NCI-H510A (cell line): ENCODE measurements at places on chromosomes 11 and 22.

GRCh38 chr11:87431392-87431791 is 393.7 kb downstream of the TMEM135 start:
- peak; percentile 12 for DNase-seq

DNA sequence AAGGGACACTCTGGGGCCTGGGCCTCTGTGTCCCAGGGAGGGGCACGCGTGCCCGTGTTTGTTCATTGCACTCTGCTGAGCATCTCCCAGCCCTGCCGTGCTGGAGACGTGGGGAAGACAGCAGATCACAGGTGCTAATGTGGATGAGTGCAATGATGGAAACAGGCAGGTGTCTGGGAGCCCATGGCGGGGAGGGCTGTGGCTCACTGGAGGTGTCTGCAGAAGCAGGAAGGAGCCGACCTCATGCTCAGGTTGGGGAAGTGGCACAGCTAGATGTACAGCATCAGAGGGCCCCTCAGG is 7.9 kb downstream of the TMEM258 start:
- no peak for DNase-seq

DNA sequence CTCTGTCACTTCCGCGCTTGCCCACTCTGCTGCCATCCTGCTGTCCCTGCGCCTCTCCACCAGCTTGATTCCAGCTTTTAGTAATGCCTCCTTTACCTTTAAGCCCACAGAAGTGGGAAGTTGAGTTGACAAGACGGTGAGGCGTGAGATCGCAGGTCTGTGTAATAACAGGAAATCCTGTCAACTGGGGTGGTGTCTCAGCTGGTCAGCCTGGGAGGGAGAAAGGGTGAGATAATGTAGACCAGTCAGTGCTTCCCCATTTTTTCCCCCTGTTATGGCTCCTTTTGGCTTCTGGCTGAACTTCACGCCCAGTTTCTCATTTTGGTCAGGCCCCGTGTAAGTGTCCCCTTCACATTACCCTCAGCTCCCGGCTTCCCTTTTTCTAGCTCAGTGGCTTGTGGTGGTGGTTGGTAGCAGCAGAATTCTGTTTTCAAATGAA is 98.9 kb downstream of the TRAF6 start:
- no peak for DNase-seq

DNA sequence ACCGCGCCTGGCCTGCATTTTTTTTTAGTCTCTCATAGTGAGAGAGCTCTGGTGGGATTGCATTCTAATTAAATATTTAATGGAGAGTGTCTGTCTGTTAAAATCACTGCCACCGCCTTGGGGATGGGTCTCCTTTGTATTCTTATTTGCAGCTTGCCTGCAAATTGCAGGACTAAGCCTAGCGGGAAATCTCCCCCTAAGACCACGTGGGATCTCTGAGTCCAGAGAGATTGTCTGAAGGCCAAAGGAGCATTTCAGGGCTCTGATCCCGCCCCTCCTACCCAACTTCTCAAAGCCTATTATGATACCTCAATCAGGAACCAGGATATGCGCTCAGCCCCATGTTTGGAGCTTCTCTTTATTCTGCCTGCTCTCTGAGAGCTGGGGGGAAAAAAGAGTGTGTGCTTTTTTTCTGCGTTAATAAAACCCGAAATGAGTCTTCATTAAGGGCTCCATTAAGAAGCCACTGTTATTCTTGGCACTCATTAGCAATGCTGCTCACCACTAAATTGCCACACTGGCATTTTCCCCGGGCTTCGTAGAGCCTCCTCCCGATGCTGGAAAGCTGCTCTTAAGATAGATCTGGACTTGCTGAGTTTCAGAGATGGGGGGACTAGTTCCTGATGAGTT is 92.9 kb upstream of the THY1 start:
- no peak for DNase-seq

GRCh38 chr11:76455931-76456330 is 11.1 kb downstream of the EMSY start:
- no peak for DNase-seq

- no peak for DNase-seq
Observed at GRCh38 chr11:68128682-68129327, 7.6 kb upstream of the CHKA start.

- DNase-seq, result peak; percentile 56
Observed at GRCh38 chr11:18669711-18670110, 28.9 kb upstream of the TMEM86A start.

DNA sequence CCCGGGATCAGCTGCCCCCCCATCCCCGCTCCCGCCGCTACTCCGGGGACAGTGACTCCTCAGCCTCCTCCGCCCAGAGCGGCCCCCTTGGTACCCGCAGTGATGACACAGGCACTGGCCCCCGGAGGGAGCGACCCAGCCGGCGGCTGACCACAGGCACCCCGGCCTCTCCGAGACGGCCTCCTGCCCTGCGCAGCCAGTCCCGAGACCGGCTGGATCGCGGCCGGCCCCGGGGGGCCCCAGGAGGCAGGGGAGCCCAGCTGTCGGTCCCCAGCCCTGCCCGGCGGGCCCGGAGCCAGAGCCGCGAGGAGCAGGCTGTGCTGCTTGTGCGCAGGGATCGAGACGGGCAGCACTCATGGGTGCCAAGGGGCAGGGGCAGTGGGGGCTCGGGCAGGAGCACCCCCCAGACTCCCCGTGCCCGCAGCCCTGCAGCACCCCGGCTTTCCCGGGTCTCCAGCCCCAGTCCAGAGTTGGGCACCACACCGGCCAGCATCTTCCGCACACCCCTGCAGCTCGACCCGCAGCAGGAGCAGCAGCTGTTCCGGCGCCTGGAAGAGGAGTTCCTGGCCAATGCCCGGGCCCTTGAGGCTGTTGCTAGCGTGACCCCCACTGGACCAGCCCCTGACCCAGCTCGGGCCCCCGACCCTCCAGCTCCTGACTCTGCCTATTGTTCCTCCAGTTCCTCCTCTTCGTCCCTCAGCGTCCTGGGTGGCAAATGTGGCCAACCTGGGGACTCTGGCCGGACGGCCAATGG is 3.9 kb downstream of the RASL10A start:
- DNase-seq, result no peak

DNA sequence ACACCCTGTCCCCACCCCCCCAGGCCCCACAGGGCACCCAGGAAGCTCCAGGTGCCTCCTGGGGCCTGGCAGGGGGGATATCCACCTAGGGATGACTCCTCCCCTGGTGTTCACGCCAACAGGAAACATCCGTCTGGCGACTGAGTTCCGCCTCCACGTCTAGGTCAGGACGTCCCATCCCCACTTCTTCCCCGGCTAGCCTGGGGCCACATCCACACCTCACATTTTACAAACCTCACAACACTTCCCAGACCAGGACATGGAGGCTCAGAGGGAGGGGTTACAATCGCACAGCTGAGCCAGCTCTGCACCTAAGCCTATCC is 21.0 kb downstream of the MAFF start:
- DNase-seq, result no peak

DNA sequence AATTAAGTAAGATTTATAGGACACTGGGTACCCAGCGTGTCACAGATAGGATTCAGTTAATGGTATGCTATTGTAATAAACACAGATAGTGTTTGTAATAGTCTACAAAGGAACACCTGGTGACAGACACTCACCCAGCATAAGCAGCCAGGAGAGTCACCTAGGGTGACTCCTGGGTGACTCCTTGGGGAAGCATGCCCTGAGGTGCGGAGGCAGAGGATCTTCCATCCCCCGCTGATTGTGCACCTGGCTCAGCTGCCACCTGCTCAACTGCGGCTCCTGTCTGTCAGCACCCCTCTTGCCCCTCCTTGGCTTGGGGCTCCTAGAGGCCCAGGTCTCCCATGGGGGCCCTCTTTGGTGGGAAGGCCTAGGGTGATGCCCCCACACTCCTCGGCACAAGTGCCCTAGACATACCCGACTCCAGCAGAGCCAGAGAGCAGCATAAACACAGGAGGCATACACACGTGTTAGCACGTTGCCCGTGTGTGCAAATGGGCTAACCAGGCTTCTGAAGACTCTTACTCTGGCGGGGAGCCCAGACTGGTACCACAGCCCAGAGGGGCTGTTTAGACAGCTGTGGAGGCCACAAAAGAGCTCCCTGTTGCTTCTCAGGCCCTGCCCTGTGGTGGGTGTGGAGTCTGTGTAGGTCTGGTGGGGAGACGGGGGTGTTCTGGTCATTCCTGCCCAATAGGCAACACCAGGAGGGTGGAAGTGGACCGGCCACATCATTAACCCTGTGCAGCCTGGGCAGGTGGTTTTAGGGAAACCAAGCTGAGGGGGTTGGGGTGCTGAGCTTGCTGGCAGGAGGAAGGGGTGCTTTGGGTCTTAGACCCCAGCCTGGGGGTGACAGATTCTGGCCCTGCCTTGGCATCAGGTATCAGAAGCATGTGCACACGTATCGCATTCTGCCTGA is 3.0 kb downstream of the INPPL1 start:
- peak; percentile 89 for DNase-seq

DNA sequence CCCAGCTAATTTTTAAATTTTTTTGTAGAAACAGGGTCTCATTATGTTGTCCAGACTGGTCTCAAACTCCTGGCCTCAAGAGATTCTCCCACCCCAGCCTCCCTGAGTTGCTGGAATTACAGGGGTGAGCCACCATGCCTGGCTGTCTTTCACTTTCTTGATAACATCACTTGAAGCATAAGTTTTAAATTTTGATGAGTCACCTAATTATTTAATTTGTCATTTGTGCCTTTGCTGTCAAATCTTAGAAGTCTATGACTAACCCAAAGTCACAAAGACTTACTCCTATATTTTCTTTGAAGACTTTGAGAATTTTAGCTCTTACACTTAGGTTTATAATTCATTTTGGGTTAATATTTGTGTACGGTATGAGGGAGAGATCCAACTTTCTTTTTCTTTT is 14.5 kb upstream of the MSANTD2 start:
- no peak for DNase-seq

DNA sequence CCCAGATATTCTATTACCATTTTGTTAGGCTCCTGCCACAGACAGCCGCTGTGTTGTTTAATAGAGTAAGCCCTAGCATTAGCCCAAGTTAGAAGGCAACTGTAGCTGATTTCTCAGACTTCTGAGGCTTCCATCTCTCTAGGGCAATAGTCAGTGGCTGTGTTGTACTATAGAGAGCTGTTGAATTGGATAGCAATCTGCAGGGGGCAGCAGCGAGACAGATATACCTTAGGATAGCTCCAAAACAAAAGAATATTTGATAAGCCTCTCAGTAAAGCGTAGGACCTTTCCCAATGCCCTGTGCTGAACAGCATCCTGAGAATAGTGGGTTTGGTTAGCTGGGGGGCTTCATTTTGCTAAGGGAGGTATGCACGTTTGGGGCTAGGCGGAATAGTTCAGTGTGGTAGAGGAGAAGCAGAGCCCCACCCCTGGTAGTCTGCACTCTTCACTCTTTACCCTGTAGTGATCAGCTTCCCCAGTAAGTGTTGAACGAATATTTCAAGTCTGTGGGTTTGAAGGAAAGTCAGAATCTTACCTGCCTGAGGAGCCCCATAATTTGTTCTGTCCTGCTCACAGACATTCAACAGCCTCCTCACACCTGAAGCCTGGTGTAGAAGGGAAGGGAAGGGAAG is 515.1 kb downstream of the INSC start:
- DNase-seq, result no peak

GRCh38 chr22:38335077-38335476 is 17.8 kb upstream of the CSNK1E start:
- DNase-seq, result no peak

DNA sequence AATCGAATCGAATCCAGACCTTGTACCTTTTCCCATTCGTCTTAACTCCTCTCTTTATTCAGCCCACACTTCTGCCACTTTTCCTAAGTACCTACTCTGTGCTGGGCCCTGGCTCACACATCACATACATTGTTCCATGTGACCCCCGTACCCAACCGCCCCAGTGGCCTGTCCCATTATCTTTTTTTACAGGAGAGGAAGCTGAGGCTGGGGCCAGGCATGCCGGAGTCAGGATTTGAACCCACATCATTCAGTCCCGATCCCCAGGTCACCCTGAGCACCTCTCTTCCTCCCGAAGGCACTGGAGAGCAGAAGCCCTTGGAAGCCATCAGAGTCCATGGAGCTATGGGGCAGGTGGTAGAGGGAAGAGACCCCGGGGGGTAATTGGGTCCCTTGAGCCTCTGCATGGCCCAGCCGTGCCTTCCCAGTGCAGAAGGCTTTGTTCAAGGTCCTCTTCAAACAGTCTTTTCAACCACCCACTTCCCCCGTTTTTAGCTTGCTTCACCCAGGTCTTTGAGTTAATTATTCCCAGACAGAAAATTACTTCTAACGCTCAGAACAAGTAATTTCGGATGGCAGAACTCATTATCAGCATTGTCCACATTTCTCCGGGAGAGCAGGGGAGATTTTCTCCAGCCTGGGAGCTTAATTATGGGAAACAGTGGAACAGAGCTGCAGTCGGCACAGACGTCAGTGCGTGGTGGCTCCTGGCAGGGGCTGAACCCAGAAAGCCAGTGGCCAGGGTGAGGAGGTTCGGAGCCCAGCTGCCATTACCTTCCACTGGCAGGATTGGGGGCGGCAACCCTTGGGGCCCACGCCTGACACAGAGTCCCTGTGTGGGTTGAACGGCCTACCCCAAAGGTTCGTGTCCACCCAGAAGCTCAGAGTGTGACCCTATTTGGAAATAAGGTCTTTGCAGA is 82.4 kb upstream of the RTL6 start:
- no peak for DNase-seq

DNA sequence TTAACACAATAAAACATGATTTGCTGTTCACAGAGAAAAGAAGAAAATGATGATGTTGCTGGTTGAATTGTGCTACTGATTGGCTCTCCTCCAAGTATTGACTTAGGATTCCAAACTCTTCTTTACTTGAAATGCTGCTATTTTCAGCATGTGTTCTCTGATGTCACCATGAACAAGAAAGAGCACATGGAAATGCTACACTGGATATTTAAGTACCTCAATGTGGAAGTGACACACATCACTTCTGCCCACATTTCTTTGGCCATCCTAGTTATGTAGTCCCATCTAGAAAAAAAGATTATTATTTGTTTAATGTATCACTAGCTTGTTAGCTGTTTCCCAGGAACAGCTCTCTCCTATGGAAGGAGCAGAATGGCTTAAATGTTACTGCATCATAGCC is 27.2 kb downstream of the OR52B2 start:
- no peak for DNase-seq

GRCh38 chr11:63907808-63908530 is 9.0 kb downstream of the RCOR2 start:
- no peak for DNase-seq

DNA sequence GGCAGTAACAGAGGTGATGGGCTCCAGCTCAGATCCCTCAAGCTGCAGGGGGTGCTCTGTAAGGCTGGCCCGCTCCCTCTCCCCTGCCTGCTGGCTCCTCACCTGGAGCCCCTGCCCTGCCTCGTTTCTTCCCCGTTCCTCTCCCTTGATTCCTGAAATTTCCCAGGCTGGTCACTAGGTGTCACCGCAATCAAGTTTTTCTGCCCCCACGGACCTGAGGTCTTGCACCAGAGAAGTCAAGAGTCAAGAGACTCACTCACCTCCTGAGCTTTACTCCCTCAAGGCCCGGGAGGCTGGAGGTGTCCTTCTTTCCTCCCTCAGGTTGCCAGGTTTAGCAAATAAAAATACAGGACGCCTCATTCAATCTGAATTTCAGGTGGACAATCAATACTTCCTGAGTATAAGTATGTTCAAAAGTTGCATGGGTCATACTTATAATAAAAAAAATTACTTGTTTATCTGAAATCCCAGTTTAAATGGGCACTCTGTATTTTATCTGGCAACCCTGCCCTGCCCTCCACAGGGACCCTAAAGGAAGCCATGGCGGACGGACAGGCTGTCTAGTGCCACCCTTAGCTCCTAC is 69.2 kb downstream of the SCUBE1 start:
- peak; percentile 37 for DNase-seq
